Stimulated activated CD8-positive, alpha-beta memory T cell treated with anti-CD3 and anti-CD28 coated beads, Interleukin-15, amount 100 ng/mL, for 24 hours (primary cell): ENCODE measurements at places on chromosomes 4 and X.

- DNase-seq: no peak
Observed at GRCh38 chr4:73080789-73081188, 11.3 kb upstream of the COX18 start.

GRCh38 chrX:154779261-154779660, 16.6 kb downstream of the DKC1 start:
- no peak for DNase-seq

- DNase-seq: no peak
Observed at GRCh38 chr4:173212379-173212778, 43.8 kb downstream of the GALNT7 start.

- no peak for DNase-seq
Observed at GRCh38 chr4:5746829-5747737, 36.1 kb downstream of the EVC start.

GRCh38 chrX:141969706-141970105, 66.0 kb downstream of the MAGEC1 start:
- DNase-seq: no peak

DNA sequence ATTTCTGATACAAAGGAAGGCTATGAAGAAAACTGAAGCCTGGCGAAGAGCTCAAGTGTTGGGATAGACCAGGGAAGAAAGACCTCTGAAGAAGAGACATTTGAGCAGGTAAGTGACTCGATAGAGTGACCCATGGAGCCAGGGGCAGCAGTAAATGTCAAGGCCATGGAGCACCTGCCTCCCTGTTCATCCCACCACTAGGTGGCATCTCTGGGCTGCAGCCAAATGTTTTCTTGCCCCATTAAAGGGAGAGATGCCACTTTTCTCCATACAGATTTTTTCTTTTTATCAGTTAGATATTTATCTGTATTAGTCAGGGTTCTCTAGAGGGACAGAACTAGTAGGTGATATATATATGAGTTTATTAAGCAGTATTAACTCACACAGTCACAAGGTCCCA, 4.9 kb upstream of the ZNF81 start:
- no peak for DNase-seq
